ENCODE measurements at places on chromosomes 2 and 18.
A peak's percentile ranks its signal among the peaks of the same experiment; 100 is the strongest.

- DNase-seq, result no peak
These were observed 78.1 kb upstream of the TTC39C start for GRCh38 chr18:23936381-23936958.

- DNase-seq, result no peak
These were observed 122.6 kb upstream of the OTX1 start for GRCh38 chr2:62928015-62928414.

DNA sequence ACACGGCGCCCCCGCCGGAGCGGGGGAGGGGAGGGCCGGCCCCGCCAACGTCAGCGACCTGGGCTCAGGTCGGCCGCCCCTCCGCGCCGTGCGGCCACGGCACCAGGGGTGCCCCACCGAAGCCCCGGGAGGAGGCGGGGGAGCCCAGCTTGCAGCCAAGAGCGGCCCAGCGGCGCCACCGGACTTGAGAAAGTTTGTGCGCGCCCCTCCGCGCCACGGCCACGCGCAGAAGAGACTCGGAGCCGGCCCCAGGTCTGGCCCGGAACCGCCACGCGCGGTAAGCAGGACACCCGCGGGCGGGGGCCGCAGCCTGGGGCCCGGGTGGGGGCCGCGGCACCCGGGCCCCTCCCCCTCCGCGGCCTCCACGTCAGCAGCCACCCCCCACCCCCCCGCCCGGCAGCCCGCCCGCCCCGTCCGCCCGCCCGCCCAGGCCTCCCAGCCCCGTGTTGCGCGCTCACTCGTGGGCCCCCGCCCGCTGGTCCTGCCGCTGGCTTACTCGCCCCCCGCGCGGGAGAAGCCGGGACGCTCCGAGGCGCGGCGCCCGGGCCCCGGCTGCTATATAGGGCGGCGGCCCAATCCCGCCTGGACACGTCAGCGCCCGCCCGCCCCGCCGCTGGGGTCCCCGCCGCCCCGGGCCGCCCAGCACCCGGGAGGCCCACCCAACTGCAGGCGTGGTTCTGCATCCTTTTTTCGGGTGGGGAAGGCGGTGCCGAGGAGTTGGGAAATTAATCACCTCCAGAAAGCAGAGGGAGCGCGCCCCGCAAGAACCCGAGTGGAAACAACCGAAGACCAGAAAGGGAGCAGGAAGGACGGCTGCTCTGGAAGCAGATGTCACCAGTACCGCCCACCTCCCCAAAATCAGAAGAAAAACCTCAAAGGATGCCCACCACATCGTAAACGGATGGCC, 42.9 kb downstream of the HDLBP start:
- DNase-seq, result peak; percentile 54

DNA sequence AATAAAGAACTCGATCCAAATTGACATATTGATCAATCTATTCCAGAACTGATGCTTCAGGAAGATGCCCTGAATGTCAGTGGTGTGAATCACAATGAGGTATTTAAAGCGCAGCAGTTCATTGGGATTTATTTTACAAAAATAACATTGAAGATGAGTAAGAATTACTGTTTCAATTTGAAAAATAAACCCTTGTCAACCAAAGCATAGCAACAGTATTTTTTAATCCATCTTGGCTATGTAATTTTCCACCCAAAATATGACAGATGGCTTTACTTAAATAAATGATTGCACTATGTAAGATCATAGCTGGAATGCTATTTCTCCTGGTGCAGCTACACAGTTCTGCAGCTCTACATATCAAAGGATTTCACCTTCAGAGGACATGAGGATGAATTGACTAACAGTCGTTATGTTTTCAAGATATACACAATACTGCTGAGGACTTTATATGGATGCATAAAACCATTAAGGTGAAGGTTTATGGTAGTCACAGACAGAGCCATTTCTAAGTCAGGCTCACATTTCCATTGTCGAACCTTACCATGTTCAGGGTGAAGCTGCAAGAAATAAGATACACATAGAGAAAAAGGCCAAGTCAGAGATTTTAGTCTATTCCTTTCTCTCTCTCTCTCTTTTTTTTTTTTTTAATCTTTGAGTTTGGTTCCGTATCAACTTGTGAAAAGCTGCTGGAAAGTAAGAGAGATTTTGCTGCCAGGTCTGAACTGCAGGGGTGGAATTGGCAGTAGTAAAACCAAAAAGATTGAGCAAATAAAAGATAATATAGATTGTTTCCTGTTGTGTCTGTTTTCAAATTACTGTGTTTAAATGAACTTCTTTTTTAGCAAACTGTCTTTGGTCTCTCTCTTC, 398.0 kb upstream of the CDH20 start:
- DNase-seq, result no peak

GRCh38 chr2:165470361-165470760, 863 bp downstream of the CSRNP3 start:
- no peak for DNase-seq

GRCh38 chr2:200000444-200001163, 45.2 kb downstream of the MAIP1 start:
- DNase-seq, result no peak

DNA sequence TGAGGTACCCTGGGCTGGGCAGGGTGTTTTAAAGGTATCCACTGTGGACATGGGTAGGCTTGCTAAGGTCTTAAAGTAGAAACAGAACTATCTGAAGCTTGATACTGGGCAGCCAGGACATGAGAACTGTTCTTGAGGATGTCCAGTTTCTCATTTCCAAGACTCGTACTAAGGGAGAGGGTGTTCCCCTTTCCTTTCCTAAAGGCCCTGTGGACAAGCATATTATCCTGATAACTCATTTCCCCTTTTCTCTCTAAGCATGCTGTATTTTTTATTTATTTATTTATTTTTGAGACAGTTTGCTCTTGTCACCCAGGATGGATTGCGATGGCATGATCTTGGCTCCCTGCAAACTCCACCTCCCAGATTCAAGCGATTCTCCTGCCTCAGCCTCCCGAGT, 273.6 kb downstream of the PRKCE start:
- no peak for DNase-seq

DNA sequence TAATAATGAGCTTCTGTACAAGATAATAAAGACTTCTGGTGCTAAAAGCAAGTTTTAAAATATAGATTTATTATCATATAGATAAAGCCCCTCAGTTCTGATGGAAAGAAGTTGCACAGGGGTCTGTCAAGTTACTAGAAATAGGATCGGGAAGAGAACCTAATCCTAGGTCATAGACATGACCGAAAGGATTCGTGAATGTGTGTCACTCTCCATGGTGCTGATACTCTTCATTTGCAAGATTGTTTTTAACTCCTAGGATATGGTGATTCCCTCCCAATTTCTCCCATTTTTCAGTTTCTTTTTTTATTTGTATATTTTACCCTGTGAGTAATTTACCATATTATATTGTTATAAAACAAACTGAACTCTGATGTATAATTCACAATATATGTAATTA, 58.9 kb upstream of the CTNNA2 start:
- DNase-seq, result no peak

DNA sequence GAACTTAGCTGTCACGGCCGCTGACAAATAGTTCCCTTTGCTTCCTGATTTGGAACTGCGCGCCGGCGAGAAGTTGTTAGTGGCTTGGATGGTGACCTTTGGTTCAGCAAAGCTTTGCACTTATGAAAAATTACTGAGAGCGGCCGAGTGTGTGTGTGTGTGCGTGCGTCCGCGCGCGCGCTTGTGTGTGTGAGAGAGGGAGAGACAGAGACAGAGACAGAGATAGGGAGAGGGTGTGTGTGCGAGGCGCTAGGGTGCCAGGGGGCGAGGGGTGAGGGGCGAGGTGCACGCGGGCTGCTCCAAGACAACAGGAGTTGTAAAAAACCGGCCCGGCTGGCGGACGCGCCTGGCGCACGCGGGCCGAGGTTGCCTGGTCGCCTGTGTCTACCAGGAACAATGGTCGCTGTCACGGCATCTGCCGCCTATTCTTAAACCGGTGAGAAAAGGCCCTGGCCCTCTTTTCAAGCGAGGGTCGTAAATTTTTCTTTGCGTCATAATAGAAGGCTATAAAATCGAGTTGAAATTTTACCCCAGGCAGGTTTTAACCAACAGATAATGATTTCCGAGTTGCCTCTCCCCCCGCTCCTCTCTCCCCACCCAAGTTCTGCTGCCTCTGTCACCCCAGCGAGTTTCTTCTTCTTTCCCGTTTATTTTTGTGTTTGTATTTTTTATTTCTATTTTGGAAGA, 535 bp downstream of the HOXD3 start:
- DNase-seq, result no peak

GRCh38 chr18:58863539-58864145, 1.0 kb upstream of the ZNF532 start:
- DNase-seq, result peak; percentile 49

GRCh38 chr2:228707846-228708245, 526.4 kb upstream of the SPHKAP start:
- no peak for DNase-seq

Measured in activated CD4-positive, alpha-beta memory T cell treated with anti-CD3 and anti-CD28 coated beads for 36 hours (primary cell).